ENCODE measurements at places on chromosomes 12 and 14. TPM values are rescaled to one million over a fixed set of nuclear protein-coding genes. Genes with fewer than 3 reads are reported as not detected.

CCDC196 gene
- not detected for total RNA-seq

PTPRR gene
- 0.22 TPM for total RNA-seq

CMA1 gene
- not detected for total RNA-seq

REP15 gene
- 1.3 TPM for total RNA-seq

GPR135 gene
- total RNA-seq: 1.8 TPM

SLC2A14 gene
- total RNA-seq: 19.3 TPM

COX6A1 gene
- 415 TPM for total RNA-seq

PMCH gene
- total RNA-seq: not detected

SVOP gene
- 0.15 TPM for total RNA-seq

OR10A7 gene
- not detected for total RNA-seq

SYCP3 gene
- 0.31 TPM for total RNA-seq

OASL gene
- total RNA-seq: not detected

AGAP2 gene
- 4.6 TPM for total RNA-seq

GRCh38 chr12:98983647-98984046 is 338.6 kb downstream of the APAF1 start:
- DNase-seq: no peak

DNA sequence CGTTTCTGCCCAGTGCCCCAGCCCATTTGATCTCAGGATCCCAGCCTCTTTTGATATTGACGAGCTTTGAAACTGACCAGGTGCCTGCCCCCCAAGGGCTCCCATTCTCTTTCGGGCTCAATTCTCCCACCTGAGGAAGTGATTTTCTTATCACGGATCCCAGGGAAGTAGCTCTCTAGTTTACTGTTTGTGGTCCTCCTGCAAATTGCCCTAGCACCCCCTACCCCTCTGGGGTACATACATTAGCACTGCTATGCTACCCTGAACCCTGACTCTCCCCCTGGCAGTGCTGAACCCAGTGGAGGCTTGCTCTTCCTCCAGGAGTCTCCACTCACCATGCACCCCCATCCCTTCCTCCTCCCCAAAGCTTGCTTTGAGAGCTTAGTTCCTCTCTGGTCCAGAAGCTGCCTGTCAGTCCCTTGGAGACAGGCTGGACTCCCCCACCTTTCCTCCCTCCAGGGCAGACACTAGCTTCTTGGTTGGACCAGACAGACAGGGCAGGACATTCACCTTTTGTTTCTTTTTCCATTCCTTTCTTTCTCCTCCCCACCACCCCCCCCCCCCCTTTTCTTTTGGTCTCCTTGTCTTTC is 4.4 kb upstream of the TBX3 start:
- peak; percentile 47 for DNase-seq

- no peak for DNase-seq
Observed at GRCh38 chr12:27965411-27965810, 7.1 kb downstream of the PTHLH start.

DNA sequence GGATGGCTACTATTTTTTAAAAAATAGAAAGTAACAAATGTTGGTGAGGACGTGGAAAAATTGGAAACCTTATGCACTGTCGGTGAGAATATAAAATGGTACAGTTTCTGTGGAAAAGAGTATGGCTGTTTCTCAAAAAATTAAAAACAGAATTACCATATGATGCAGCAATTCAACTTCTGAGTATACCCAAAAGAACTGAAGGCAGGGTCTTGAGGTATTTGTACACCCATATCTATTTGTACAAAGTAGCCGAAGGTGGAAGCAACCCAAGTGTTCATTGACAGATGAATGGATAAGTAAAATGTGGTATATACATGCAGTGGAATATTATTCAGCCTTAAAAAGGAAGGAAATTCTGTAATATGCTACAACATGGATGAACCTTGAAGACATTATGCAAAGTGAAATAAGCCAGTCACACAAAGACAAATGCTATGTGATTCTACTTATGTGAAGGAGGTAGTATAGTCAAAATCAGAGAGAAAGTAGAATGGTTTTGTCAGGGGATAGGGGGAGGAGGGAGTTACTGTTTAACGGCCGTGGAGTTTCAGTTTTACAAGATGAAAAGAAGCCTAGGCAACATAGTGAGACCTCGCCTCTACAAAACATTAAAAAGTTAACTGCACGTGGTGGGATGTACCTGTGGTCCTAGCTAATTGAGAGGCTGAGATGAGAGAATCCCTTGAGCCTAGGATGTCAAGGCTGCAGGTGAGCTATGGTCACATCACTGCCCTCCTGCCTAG is 38.4 kb upstream of the CCT2 start:
- DNase-seq: no peak

GRCh38 chr12:56590237-56590830 is 39.8 kb downstream of the BAZ2A start:
- peak; percentile 67 for DNase-seq

GRCh38 chr12:121916719-121917118 is 1.7 kb upstream of the CFAP251 start:
- peak; percentile 82 for DNase-seq

GRCh38 chr14:102445066-102445465 is 64.5 kb downstream of the ANKRD9 start:
- no peak for DNase-seq

GRCh38 chr12:98741196-98741555 is 96.1 kb downstream of the APAF1 start:
- DNase-seq: no peak

- no peak for DNase-seq
Observed at GRCh38 chr14:85063747-85064146, 466.2 kb upstream of the FLRT2 start.

DNA sequence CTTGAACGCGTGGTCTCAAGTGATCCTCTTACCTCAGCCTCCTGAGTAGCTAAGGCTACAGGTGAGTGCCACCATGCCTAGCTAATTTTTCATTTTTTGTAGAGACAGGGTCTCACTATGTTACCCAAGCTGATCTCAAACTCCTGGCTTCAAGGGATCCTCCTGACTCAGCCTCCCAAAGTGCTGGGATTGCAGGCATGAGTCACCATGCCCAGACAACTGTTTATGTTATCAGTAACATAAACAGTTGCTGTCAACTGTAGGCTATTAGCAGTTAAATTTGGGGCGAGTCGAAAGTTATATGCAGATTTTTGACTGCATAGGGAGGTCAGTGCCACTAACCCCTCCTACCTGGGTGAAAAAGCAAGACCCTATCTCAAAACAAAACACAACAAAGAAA is 26.2 kb upstream of the LRRK2 start:
- DNase-seq: no peak

- no peak for DNase-seq
Observed at GRCh38 chr14:55749946-55750345, 169.9 kb downstream of the KTN1 start.

- DNase-seq: no peak
Observed at GRCh38 chr12:3326850-3327780, 163.9 kb upstream of the PRMT8 start.

DNA sequence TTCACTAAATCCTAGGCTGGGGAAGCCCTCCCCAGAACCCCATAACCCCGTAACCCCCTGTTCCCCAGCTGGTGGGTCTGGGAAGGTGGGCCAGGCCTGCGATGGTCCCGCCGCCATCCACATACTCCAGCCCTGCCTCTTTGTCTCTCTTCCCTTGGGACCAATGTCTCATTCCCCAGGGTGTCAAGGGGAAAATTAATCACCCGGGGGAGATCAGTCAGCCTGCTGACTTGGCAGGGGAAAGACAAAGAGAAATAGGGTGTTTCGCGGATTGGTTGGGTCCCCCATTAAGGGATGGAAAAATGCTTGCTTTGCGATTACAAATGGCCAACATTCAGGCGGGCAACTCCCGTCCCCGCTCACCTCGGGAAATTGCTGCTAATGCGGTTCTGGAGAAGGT is 60.6 kb upstream of the LHX5 start:
- no peak for DNase-seq

DNA sequence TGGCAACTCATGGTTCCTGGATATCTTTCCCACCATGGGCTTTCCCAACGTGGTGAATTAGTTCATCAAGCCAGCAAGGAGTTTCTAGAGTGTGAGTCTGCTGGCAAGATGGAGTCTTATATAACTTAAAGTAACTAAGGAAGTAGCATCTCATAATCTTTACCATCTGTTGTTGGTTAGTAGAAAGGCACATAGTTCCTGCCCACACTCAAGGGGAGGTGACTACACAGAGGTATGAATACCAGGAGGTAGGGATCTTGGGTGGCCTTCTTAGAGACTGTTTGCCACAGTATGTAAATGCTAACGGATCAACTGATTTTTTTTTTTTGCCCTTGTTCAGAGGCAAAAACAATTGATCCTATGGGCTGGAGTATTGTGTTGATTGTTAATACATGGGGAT is 446.9 kb downstream of the ATP23 start:
- DNase-seq: no peak

DNA sequence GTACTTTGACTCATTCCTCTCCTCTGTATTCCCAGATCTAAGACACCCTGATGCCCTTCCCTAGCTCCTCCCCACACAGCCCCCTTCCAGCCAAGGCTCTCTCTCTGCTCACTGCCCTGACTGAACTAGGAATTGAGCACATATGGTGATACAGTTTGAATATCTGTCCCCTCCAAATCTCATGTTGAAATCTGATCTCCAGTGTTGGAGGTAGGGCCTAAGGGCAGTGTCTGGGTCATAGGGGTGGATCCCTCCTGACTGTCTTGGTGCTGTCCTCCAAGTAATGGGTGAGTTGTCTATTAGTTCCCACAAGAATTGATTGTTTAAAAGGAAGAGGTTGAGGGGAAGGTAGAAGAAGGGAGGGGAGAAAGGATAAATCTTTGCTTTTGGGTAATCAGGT is 17.4 kb downstream of the CMKLR1 start:
- DNase-seq: no peak

DNA sequence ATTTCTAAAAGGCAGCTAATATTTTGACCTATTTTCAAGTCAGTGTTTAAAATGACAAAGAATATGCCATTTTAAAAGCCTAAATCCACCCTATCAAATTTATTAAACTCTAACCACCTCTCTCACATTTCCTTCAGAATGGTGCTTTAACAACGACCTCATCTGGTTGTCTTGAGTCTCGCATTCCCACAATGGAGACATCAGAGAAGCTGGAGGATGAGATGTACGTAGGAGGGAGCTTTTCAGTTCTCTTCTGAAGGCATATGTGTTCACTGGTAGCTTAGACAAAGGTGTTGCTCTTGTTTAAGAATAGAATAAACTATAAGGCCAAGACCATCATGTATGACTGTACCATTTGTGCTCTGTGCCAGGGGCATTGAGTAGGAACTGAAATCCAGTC is 82.9 kb downstream of the BCL2L14 start:
- DNase-seq: no peak

DNA sequence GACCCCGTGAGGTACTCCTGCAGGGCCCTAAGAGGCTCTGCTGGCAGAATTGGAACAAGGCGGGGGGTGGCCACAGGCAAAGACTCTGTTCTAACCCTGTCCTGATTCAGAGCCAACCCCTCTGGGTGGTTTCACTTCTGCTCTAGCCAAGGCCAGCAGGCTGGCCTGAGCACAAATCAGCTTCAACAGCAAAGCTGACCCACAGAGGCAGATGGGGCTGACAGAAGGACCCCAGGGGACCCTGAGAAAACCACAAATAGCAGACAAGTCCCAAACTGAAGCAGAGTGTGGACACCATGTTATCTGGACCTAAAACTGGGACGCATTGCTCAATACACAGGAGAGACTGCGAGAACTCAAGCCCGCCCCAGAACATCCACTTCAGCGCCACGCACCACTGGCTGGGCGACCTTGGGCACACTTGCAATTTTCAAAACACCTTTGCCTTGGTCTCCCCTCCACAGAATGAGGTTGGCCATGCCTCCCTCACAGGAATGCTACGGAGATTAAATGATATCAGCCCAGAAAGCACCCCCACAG is 76.4 kb upstream of the DICER1 start:
- DNase-seq: no peak

GRCh38 chr14:68981139-68981538 is 2.0 kb upstream of the ACTN1 start:
- DNase-seq: no peak

GRCh38 chr12:75996861-75997447 is 34.6 kb downstream of the PHLDA1 start:
- no peak for DNase-seq

GRCh38 chr14:102565331-102565887 is 27.0 kb upstream of the RCOR1 start:
- no peak for DNase-seq

DNA sequence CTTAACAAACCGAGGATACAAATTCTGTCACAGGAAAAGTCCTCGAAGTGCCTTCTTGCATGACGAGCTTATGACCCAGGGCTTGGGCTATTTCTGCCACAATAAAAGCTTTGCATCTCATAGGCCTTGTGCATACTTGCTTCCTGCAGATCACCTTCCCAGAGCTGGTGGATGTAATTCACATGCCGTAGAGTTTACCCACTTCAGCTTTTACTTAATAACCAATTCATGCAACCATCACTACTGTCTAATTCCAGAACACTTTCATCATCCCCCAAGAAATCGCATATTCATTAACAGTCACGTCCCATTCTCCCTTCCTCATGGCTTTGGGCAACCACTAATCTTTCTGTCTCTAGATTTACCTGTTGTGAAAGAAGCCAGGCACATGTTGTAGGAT is 9.0 kb upstream of the BDKRB1 start:
- no peak for DNase-seq

GRCh38 chr12:109963743-109964429 is 32.3 kb downstream of the GIT2 start:
- no peak for DNase-seq

GRCh38 chr14:39956372-39956771 is 524.1 kb upstream of the FBXO33 start:
- no peak for DNase-seq

- no peak for DNase-seq
Observed at GRCh38 chr12:130130346-130130745, 31.9 kb upstream of the FZD10 start.

GRCh38 chr14:97446087-97446486 is 648.9 kb downstream of the VRK1 start:
- no peak for DNase-seq

DNA sequence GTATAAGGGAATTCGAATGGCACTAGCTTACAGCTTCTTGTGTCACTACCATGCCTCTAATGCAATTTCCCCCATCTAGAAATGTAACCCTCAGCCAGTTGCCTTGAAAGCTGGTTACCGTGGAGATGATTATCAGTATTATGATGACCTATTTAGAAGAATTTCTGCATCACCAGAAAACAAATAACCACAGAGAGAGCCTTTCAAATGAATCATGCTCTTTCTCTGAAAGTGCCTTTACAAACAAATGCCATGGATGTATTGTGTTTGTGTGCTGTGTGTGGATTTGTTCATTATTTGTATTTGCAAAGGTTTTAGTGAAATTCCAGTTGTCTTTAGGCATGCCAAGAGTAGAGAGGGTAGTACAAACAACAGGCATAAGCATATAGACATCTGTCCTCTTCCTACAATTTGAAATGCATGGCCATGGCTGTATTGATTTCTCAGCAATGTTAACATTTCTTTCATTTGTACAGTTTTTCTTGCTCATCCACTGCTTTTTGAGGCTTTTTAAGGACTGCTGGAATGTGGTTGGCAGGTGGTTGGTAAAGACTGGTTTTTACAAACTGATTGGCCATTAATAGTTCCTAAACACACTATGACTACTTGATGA is 266.5 kb downstream of the PAWR start:
- DNase-seq: no peak

GRCh38 chr14:53391156-53391555 is 238.0 kb upstream of the DDHD1 start:
- no peak for DNase-seq

Data from H9 (cell line).